Natural killer cell (primary cell): ENCODE measurements at places on chromosomes 5 and 9. TPM values are rescaled to one million over a fixed set of nuclear protein-coding genes. Genes with fewer than 3 reads are reported as not detected.

Gene PCDHGB4
- not detected for total RNA-seq

DNA sequence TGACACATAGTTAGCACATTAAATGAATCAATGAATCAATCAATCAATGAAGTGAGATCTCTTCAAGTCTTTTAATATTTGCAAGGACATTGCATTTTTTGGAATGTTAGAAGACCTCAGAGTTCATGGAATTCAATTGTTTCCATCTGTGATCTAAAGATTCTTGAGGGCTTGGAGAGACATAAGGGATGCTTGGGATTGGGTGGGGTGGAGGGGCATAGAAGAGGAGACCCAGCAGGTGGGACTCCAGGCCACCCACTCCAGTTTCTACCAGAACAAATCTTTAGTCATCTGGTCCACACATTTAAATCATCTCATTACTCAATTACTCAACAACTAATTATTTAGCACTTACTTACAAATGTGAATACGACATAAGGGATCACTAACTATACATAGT lies 251.0 kb upstream of the TRIM32 start:
- no peak for DNase-seq

GRCh38 chr9:98300611-98301010 lies 45.2 kb upstream of the TBC1D2 start:
- no peak for DNase-seq

Gene KCNV2
- total RNA-seq: not detected

DNA sequence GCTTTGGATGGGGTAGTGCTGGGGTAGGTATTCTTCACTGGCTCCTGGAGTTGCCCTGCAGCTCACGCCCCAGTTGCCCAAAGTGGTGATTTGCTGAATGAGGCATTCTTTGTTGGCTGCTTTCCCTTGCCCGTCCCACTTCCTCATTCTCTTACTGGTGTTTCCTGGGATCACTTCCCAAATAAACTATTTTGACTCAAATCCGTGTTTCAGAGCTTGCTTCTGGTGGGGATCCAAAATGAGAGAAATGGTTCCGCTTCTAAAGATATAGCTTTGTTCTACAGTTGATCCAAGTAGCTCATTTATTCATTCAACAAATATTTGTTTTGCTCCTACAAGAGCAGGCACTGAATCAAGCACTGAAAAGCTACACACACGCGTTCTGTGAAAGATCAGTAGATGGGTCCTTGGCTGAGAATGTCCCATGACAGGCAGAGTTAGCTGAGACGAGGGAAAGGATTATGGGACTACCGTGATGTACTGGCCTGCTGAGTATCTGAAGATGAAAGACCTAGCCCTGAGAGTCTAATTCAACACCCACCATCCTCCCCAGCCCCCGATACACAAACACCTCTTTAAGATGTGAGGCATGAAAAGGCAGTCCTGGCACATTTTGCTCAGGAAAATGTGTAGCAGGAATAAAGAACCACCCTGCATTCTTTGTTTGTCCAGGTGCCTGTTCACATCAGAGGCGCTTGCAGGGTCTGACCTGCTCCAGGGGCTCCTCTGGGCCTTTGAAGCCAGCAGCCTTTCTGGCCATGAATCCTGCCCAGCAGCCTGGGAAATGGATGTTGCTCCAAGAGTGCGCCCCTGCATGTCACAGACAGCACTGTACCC lies 143.1 kb upstream of the RANBP3L start:
- no peak for DNase-seq

Gene CCL27
- total RNA-seq: not detected

GRCh38 chr9:128818839-128819715 lies 777 bp downstream of the ENDOG start:
- peak; percentile 42 for DNase-seq

DNA sequence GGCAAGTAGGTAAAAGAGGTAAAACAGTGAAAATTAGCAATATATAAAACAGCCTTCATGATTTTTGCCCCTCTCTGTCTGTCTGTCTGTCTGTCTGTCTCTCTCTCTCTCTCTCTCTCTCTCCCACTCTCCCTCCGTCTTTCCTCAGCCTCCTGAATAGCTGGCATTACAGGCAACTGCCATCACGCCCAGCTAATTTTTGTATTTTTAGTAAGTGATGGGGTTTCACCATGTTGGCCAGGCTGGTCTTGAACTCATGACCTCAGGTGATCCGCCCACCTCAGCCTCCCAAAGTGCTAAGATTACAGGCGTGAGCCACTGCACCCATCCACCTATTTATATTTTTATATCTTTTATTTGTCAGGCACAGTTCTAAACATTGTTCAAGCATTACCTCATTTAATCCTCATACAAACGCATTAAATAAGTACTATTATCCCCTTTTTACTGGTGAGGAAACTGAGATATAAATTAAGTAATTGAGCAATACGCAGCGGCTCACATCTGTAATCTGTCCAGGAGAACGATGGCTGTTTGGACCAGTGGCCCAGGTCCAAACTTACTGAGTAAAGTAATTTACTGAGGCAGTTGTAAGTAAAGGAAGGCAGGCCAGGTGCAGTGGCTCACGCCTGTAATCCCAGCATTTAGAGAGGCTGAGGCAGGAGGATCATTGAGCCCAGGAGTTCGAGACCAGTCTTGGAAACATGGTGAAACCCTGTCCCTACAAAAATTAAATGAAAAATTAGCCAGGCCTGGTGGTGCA lies 60.9 kb downstream of the UBE2R2 start:
- DNase-seq: no peak

GRCh38 chr9:117725426-117725887 lies 21.3 kb downstream of the TLR4 start:
- no peak for DNase-seq

Gene RANBP3L
- total RNA-seq: not detected

- DNase-seq: peak; percentile 85
Observed at GRCh38 chr9:112174222-112174964, 704 bp downstream of the SUSD1 start.
